Activated naive CD8-positive, alpha-beta T cell treated with anti-CD3 and anti-CD28 coated beads for 36 hours (primary cell): ENCODE measurements at places on chromosomes 1 and 21. TPM values are rescaled to one million over a fixed set of nuclear protein-coding genes. Genes with fewer than 3 reads are reported as not detected.

Gene NR1I3
- total RNA-seq = not detected

Gene EFNA1
- 0.49 TPM for total RNA-seq

Gene CRNN
- total RNA-seq = not detected

DNA sequence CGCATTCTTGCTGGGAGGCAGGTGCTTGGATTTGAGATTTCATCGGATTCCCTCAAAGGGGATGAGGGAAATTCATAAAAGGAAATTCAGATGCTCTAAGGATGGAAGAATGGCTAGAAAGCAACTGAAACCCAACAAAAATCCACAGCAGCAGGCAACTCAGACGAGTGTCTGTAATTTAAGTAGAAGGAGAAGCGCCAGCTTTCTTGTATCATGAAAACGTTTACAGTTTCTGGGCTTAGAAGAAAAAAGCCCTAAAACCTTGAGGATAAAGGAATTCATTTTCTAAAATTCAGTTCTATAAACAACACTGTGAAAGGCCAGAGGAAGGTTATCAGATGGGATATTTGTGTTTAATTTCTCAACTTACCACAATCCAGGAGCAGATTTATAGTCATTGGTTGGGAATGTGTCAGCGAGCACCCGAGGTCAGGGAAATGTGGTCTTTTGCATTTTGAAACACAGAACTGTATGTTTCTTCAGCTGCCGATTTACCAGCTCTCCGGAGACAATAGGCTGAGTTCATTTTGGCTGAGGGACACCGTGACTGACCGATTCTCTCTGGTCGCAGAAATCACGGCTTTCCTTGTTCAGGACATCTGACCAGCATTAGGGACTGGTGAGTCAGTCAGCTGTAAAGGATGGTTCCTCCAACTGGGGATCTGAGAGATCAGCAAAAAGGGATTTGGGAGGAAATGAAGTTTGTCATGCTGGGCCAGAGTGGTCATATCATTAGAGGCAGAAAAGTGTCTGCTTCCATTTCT lies 111.6 kb upstream of the ERRFI1 start:
- no peak for DNase-seq
- peaks cover 38% of the 10 kb centered on the region for H3K27me3 ChIP-seq
- no peaks in the 10 kb centered on the region for H3K4me1 ChIP-seq
- H3K27ac ChIP-seq = no peak overlapping the region

GRCh38 chr1:236185687-236186086 lies 43.3 kb downstream of the GPR137B start:
- H3K4me3 ChIP-seq = no peak overlapping the region
- no peak for DNase-seq
- no peak overlapping the region for H3K27ac ChIP-seq
- H3K4me1 ChIP-seq = peaks cover 2% of the 10 kb centered on the region
- peaks cover 42% of the 10 kb centered on the region for H3K36me3 ChIP-seq

- no peak overlapping the region for H3K27ac ChIP-seq
- peak overlapping the region; percentile 70 for H3K4me3 ChIP-seq
- H3K36me3 ChIP-seq = no peaks in the 10 kb centered on the region
- peaks cover 11% of the 10 kb centered on the region for H3K4me1 ChIP-seq
- DNase-seq = no peak
- peaks cover 36% of the 10 kb centered on the region for H3K27me3 ChIP-seq
Observed at GRCh38 chr1:8025061-8025670, 943 bp downstream of the ERRFI1 start.

DNA sequence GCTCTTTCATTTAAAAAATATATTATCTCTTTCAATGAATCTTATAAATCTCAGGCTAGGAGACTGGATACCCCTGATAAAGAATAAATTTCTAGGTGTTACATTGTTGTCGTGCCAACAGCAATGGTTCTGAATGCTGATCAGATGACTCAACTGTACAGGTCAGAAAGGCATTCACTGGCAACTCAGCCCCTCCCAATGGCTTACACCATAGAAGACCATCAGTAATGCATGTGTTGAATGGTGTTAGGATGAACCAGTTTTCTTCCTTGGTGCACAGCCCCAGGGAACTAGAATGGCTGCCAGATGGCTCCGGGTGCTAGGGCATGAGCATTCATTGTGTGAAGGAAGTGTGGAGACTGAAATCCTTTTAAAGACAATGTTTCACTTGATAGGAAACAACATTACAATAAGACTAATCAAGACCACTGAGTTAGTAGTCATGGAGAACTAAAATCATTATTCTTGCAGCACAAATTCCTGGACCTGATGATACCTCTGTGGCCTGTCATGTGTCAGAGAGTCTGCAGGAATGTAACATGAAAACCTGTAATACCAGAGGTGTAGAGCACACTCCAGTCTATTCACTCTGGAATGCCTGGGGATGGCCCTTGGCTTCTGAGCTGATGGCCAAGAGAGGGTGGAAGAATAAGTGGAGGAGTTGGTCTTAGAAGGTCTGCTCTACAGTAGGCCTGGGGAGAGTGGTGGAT lies 187.7 kb upstream of the LMO4 start:
- no peak overlapping the region for H3K27ac ChIP-seq
- no peak overlapping the region for H3K4me3 ChIP-seq
- no peaks in the 10 kb centered on the region for H3K4me1 ChIP-seq

GRCh38 chr1:170583186-170583585 lies 51.2 kb downstream of the GORAB start:
- no peak overlapping the region for H3K4me3 ChIP-seq
- peaks cover 54% of the 10 kb centered on the region for H3K27me3 ChIP-seq
- H3K27ac ChIP-seq = no peak overlapping the region
- no peak for DNase-seq
